ENCODE measurements at places on chromosomes 12 and 14.

DNA sequence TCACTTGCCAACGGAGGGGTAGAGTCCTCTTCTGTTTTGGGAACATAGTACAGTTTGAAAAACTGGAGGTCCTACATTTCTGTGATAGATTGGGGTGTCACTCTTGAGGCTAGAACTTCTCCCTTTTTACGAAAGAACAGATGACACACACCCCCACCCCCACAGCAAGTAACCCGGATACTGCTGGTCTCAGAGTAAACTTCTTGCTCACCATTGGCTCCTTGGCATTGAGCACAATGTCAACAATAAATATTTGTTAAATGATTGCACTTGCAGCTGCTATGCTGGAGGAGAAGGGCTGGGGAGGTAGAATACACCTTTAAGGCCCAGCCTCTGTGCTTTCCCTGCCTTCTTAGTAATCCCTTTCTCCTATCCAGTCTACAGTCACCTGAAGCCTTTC is 149.8 kb downstream of the TGFB3 start:
- peaks cover 10% of the 10 kb centered on the region for H3K4me1 ChIP-seq
- no peak overlapping the region for H3K4me3 ChIP-seq
- DNase-seq, result no peak
- peak overlapping the region; percentile 6 for H3K27ac ChIP-seq

DNA sequence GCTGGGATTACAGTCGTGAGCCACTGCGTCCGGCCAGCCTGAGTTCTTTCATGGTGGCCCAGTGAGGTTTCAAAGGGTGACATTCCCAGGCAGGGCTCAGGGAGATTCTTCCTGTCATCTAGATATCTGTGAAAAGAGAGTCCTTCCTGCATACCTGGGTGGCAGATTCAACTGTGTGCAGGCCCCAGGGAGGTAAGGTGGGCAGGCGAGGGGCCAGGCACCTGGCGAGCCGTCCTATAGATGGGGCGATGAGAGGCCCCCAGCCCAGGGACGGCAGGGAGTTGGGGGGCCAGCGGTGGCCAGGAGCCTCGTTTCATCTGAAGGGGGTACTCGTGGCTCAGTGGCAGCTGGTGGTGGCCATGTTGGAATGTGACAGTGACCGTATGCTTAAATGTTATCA is 7.1 kb upstream of the EP400 start:
- peaks cover 10% of the 10 kb centered on the region for H3K36me3 ChIP-seq
- no peak overlapping the region for H3K4me3 ChIP-seq
- no peaks in the 10 kb centered on the region for H3K4me1 ChIP-seq
- H3K27me3 ChIP-seq, result no peaks in the 10 kb centered on the region

GRCh38 chr12:7542813-7543212 is 39.2 kb upstream of the CD163 start:
- H3K36me3 ChIP-seq, result no peaks in the 10 kb centered on the region
- no peaks in the 10 kb centered on the region for H3K4me1 ChIP-seq
- no peaks in the 10 kb centered on the region for H3K27me3 ChIP-seq

DNA sequence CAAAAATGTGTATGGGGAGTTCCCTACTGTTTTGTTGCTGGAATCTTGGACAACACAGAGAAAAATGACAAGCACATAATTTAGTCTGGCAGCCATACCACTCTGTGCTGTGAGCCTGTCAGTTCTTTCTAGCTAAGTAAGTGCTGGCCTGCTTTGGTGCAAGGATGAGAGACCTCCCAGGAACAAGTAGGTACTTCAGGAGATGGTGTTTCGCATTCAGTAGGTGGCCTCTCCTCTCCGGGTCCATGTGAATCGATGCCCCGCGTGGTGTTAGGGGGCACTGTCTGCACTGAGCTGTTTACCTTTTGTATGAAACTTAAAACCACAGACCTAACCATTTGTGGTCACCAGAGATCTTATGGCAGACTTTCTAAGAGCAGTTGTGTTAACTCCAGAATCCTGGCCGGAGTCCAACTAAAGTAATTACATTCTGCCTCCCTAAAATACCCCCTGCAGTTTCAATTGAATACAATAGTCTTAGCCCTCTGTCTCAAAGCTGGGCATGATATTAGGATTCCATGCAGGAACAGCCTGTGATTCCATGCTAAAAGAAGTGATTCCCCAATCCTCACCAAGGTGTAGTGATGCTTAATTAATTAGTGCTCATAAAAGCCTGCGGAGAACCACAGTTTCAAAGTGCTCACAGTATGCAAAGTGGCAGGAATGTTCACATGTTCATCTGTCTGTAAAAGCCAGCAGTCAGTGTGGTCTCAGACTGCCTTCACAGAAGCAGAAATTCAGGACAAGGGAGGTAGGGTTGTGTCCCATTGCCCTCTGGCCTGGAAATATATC is 64.2 kb downstream of the LLPH start:
- H3K4me3 ChIP-seq, result no peak overlapping the region
- H3K36me3 ChIP-seq, result no peaks in the 10 kb centered on the region
- no peak overlapping the region for H3K27ac ChIP-seq
- DNase-seq, result no peak
- no peaks in the 10 kb centered on the region for H3K27me3 ChIP-seq
- no peaks in the 10 kb centered on the region for H3K4me1 ChIP-seq

Data from CD8-positive, alpha-beta memory T cell (primary cell).